ENCODE measurements at places on chromosomes 1 and 21.

GRCh38 chr1:117146575-117147340 lies 25.2 kb upstream of the TRIM45 start:
- H3K4me1 ChIP-seq = no peaks in the 10 kb centered on the region
- no peak for DNase-seq
- H3K36me3 ChIP-seq = no peaks in the 10 kb centered on the region
- H3K27me3 ChIP-seq = peaks cover 7% of the 10 kb centered on the region
- no peak overlapping the region for H3K4me3 ChIP-seq

DNA sequence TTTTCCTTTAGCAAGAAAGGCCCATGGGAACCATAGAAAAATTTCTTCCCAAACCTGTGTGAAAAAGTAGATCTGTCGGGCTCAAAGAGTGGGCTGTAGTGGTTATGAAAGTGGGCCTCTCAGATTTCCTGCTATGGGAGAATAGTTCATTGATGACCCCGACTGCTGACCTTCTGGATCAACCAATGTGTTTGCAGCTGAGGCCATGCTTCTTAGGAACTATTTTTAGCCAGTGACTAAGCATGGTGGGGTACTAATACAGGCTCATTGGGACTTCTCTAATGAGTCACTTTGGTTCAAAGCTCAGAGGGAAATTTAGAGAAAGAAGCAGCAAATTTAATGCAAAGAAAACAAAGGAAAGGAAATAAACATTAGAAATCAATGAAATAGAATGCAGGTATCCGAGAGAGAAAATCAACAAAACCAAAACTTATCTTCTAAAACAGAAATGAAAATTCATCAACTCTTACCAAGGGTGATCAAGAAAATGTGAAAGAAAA lies 12.6 kb upstream of the PSMA5 start:
- H3K4me3 ChIP-seq = no peak overlapping the region
- H3K27ac ChIP-seq = no peak overlapping the region
- DNase-seq = no peak
- no peaks in the 10 kb centered on the region for H3K36me3 ChIP-seq
- no peaks in the 10 kb centered on the region for H3K4me1 ChIP-seq

GRCh38 chr1:206952171-206952570 lies 5.9 kb upstream of the PIGR start:
- DNase-seq = no peak
- no peak overlapping the region for H3K4me3 ChIP-seq

DNA sequence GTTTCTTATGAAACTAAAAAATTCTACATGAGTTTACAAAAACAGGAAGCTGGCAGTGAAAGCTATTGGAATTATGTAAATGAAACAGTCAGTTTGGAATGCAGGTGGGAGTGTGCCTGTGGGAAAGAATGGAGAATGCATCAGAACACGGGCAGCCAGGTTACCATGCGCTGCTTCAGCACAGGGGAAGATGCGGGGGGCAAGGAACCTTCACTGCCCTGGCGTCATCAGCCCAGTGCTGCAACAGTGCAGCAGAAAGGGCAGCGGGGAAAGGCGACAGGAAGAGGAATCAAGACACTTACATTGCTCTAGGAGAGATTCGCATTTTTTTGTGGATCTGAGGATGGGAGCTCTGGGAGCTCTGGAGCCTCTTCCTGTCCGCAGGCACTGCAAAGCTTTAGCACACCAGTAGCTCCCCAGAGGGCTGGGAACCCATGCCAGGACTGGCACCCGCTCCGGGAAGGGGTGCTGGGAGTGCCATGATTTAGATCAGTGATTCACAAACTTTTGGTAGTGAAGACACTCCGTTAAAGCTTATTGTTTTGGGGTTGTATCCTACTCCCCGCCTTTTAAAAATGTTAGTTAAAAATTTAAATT lies 64.1 kb upstream of the WDR26 start:
- H3K36me3 ChIP-seq = peaks cover 2% of the 10 kb centered on the region
- H3K27me3 ChIP-seq = no peaks in the 10 kb centered on the region
- peak overlapping the region; percentile 66 for H3K4me3 ChIP-seq
- peak overlapping the region; percentile 87 for H3K27ac ChIP-seq

DNA sequence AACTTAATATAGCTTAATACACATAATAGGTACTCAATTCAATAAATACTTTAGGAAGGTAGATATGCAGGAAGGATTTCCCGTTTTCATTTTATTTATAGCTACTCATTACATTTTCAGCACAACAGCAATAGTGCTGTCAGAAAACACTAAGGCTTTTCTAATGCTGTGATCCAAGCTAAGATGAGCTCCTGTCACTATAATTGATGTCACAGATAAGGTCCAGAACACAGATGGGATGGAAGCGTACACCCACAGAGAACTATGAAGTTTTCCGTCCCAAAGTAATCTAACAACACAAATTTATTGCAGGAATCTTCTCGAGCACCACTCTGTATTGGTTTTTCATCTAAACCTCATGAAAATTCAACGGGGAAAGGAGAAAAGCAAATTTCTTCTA lies 13.6 kb downstream of the AUNIP start:
- peaks cover 8% of the 10 kb centered on the region for H3K4me1 ChIP-seq
- H3K27ac ChIP-seq = no peak overlapping the region
- no peak for DNase-seq

- no peak overlapping the region for H3K4me3 ChIP-seq
- H3K4me1 ChIP-seq = peaks cover 45% of the 10 kb centered on the region
- DNase-seq = peak; percentile 52
- no peaks in the 10 kb centered on the region for H3K27me3 ChIP-seq
- peak overlapping the region; percentile 67 for H3K27ac ChIP-seq
These were observed 45.4 kb upstream of the MPZL1 start for GRCh38 chr1:167676205-167676915.

DNA sequence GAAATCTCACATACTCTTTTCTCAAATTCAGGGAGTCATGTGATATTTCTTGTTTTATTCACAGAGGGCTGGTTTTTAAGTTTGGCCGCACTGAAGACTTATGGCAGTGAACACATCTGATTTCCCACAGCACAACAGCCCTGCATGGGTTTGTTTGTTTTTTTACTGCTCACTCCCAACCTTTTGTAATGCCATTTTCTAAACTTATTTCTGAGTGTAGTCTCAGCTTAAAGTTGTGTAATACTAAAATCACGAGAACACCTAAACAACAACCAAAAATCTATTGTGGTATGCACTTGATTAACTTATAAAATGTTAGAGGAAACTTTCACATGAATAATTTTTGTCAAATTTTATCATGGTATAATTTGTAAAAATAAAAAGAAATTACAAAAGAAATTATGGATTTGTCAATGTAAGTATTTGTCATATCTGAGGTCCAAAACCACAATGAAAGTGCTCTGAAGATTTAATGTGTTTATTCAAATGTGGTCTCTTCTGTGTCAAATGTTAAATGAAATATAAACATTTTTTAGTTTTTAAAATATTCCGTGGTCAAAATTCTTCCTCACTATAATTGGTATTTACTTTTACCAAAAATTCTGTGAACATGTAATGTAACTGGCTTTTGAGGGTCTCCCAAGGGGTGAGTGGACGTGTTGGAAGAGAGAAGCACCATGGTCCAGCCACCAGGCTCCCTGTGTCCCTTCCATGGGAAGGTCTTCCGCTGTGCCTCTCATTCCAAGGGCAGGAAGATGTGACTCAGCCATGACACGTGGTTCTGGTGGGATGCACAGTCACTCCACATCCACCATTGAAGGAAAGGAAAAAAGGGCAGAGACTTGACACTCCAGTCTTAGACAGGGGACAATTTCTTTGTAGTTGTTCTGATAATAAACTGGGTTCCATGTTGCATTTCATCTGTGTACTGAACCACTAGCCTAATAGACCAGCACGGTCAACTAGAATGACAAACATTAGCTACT lies 22.8 kb downstream of the TMEM50A start:
- peaks cover 30% of the 10 kb centered on the region for H3K4me1 ChIP-seq
- no peak for DNase-seq
- no peaks in the 10 kb centered on the region for H3K27me3 ChIP-seq
- H3K4me3 ChIP-seq = no peak overlapping the region

GRCh38 chr1:210646258-210646616 lies 317.5 kb downstream of the HHAT start:
- no peaks in the 10 kb centered on the region for H3K27me3 ChIP-seq
- no peak overlapping the region for H3K4me3 ChIP-seq
- H3K27ac ChIP-seq = no peak overlapping the region
- H3K36me3 ChIP-seq = no peaks in the 10 kb centered on the region
- H3K4me1 ChIP-seq = no peaks in the 10 kb centered on the region
- no peak for DNase-seq

- peaks cover 33% of the 10 kb centered on the region for H3K4me1 ChIP-seq
- DNase-seq = no peak
- no peaks in the 10 kb centered on the region for H3K36me3 ChIP-seq
- H3K27ac ChIP-seq = no peak overlapping the region
- H3K4me3 ChIP-seq = no peak overlapping the region
These were observed 4.9 kb downstream of the C1orf198 start for GRCh38 chr1:230863449-230863848.

DNA sequence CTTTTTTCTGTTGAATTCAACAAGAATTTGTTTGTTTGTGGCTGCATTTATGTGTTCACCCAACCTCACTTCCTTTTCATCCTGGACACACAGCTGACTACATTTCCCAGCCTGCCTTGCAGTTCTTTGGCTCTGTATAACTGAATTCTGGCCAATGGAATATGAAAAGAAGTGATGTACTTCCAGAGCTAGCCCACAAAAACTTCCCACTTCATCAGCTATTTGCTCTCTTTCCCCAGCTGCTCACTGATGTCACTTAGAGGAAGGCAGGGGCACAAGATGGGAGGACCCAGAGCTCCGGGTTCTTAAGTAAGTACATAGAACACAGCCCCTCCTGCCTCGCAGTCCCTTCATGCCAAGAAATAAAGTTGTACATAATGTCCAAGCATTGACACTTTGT lies 235.0 kb upstream of the FGGY start:
- no peak for DNase-seq
- no peaks in the 10 kb centered on the region for H3K36me3 ChIP-seq
- no peak overlapping the region for H3K4me3 ChIP-seq
- H3K4me1 ChIP-seq = peaks cover 21% of the 10 kb centered on the region

DNA sequence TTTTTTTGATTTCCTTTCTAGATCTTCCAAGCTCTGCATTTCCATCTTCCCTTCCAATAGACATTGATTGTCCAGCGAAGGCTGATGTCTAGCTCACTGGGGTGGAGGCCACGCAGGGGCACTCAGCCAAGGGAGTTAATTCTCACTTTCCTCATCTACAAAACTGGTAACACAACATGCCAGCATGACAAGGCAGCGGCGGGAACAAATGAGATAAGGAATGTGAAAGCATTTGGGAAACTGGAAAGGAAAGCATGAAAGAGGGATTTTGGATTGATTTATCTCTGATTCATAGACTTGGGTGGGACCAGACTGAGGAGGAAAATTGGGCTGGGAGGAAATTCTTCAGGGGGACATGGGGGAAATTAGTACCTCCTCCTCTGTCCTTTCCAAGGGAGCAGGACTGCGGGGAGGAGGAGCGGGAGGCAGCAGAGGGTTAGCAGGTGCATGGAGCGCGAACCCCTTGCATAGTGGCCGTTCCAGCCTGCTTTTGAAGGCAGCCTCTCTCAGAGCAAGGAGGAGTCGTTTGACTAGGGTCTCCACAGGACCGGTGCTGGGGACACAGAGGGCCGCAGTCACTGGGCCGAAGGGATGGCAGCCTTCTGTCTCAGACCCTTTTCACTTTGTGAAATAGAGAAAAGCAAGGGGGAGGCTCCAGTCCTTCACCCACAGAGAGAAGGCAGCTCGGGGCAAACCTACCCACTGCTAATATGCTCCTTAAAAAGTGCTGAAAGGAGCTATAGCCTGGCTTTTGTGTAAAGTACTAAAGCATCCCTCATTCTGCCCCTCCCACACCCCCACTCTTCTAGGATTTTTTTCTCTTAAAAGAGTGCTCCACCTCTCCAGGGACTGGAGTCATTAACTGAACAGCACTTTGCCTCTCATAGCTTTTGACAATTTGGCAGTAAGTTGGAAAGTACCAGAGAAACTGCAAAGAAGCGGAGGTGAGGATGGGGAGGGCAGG lies 89.2 kb downstream of the PLXNA2 start:
- H3K4me3 ChIP-seq = no peak overlapping the region
- H3K27me3 ChIP-seq = no peaks in the 10 kb centered on the region
- no peak for DNase-seq
- no peaks in the 10 kb centered on the region for H3K36me3 ChIP-seq
- no peaks in the 10 kb centered on the region for H3K4me1 ChIP-seq

DNA sequence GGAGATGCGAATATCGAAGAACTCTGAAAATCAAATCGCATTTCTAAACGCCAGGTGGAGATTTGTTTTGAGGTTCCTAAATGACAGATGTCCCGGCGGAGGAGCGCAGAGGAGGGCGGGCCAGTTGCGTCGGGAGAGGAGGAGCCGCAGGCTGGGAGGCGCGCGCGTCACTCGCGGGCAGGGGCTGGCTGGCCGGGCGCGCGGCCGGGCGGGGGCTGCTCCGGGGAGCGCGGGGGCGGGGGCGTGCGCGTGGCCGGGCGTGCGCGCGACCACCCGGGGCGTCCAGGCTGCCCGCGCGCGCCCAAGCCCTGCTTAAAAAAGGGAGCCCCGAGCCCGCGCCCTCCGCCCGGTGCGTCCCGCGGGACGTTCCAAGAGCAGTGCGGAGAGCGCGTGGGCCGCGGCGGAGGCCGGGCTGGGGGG lies 47.3 kb downstream of the H3-3A start:
- no peaks in the 10 kb centered on the region for H3K36me3 ChIP-seq
- peak; percentile 89 for DNase-seq
- H3K27ac ChIP-seq = peak overlapping the region; percentile 79
- peak overlapping the region; percentile 76 for H3K4me3 ChIP-seq

- no peak overlapping the region for H3K4me3 ChIP-seq
- H3K4me1 ChIP-seq = peaks cover 7% of the 10 kb centered on the region
- DNase-seq = no peak
- no peaks in the 10 kb centered on the region for H3K27me3 ChIP-seq
These were observed 37.1 kb upstream of the ANGPTL7 start for GRCh38 chr1:11151826-11152612.

DNA sequence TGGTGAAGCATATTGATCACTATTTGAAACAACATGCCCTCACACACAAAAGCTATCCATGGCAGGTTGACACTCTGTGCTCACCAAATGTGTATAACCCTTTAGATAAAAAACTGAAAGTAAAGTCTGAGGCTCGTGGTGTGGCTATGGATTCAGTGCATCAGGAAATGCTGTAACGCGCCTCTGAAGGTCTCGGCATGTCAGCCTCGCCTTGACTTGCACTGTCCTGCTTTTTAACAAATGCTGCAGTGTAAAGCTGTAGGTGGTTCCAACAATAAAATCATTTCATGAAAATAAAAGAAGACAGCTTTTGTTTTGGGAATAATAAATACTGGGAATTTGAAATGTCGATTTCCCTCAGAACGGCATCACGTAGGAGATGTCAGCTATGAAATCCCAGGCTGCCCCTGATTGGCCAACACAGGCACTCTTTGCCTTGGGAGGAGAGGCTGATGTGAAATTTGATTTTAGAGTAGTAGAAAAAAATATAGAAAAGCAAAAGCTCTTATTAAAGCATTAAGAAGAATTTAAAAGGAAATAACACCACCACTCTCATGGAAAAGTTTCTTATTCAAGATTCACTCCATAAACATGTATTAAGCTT lies 168.2 kb downstream of the DSCAM start:
- H3K4me1 ChIP-seq = no peaks in the 10 kb centered on the region
- H3K27ac ChIP-seq = no peak overlapping the region
- no peaks in the 10 kb centered on the region for H3K36me3 ChIP-seq

DNA sequence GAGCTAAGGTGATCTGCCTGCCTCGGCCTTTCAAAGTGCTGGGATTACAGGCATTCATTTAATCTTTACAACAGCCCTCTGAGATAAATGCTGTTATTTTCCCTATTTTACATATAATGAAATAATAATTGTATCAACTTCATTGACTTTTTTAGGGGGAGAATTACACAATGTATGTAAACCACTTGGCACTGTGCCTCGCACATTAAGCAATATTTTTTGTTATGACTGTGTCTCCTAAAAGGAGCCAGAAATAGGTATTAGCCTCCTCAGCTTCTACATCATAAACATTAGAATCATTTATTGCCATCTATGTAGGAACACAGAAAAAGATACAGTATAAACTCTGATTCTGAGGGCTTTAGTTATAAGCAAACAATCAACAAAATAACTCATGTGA lies 1.1 kb upstream of the DNAJC28 start:
- no peaks in the 10 kb centered on the region for H3K27me3 ChIP-seq
- no peak overlapping the region for H3K4me3 ChIP-seq
- no peaks in the 10 kb centered on the region for H3K36me3 ChIP-seq
